Activated CD8-positive, alpha-beta memory T cell treated with anti-CD3 and anti-CD28 coated beads for 24 hours (primary cell): ENCODE measurements at places on chromosomes 6 and 20.

DNA sequence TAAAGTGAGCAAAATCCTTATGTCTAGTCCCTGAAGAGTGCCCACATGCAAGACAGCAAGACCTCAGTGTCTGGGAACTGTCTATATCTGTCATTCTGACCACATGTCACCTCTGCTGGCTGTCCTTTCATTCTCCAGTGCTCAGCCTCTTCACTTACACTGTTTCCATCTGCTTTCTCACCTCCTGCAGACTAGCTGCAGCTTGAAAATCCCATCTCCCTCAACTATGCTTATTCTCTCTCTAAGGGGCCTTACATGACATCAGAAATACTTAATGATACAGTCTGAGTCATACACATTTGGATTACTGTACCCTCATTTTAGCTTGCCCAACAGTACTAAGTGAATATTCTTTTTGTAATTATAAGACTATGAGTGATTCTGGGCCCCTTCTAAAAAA is 587.8 kb downstream of the EPM2A start:
- DNase-seq = no peak

GRCh38 chr6:40295251-40295950 is 291.8 kb downstream of the LRFN2 start:
- no peak for DNase-seq

DNA sequence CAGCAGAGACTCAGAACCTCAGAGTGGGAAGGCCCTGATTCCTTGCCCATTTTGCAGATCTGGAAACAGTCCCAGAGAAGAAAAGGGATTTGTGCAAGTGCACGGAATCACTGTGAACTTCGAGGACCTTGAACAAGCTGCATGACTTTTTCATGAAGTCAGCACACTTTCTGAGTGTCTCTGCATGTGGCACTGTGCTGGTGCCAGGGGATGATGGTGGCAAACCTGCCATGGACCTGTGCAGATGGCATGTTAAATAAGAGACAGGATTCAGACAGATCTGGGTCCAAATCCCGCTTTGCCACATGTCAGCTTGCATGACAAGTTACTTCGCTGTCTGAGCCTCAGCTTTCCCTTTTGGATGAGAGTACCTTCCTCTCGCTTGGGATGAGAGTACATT is 26.8 kb downstream of the ZNF831 start:
- no peak for DNase-seq

DNA sequence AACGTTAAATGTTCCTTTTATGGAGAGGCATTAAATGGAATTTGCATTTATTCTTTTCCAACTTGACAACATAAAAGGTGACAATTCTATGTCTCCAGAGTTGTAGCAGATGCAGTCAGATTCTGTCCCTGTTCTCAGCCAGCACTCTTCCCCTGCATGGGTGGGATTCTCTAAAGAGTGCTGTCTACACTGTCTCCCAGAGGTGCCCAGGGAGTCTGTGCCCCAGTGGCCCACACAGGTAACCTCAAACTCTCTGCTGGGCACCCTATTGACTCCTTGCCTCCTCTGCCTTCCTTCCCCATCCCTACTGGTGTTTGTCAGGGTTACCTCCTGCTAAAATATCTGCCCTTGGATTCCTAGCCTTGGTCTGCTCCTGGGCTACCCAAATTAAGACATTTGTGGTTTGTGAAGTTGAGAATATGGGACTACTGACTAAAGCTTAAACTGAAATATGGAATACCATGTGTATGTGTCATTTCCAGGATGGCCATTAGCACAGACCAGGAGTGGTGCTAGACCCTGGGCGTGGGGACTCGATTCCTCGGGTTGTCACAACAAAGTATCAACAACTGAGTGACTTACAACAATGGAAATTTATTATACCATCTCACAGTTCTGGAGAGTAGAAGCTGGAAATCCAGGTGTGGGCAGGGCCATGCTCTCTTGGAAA is 284.7 kb downstream of the CDH26 start:
- DNase-seq = peak; percentile 13

DNA sequence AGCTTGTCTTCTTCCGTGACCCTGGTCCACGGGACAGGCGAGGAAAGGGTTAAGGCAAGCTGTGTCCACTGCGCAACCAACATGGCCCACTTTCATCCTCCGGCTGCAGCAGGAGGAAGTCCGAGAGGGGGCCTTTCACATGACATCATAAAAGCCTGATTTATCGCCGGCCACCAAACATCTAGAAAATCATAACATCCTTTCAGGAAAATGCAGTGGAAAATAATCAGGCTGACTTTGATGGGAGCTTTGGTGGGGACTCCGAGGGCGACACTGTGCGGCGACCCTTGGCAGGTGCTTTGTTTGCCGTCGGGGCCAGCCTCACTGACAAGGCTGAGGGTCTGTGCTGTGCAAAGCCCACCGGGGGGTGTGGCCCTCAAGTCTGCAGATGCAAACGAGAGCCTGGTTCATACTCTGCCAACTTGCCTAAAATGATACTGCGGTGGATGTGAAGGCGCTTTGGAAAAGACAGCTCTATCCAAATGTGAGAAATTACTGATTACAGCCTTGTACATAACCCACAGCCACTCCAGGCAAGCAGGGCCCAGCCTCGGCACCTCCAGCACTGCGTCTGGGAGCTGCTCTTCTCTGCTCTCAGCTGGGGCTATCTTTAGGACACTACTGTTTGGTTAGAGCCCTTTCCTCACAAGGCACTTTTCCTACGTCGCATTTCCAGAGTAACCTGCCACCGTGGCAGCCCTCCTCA is 25.7 kb downstream of the FOXC1 start:
- no peak for DNase-seq

GRCh38 chr20:31713312-31714273 is 9.1 kb downstream of the BCL2L1 start:
- no peak for DNase-seq

DNA sequence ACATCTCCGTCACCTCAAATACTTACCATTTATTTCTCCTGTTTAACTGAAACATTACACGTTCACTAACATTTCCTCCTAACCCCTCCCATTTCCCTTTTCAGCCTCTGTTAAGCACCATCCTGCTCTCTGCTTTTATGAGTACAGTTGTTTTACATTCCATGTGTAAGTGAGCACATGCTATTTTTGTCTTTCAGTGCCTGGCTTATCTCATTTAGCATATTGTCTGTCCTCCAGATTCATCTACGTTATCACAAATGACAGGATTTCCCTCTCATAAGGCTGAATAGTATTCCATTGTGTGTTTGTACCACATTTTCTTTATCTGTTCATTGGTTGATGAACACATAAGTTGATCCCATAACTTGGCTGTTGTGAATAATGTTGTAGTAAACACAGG is 22.7 kb downstream of the TAF11 start:
- no peak for DNase-seq

- peak; percentile 59 for DNase-seq
Measured at GRCh38 chr20:4684837-4685413, 36.8 kb upstream of the PRND start.

GRCh38 chr6:115901896-115902295 is 158.8 kb downstream of the FRK start:
- no peak for DNase-seq
